ENCODE measurements at places on chromosomes 4 and X.

GRCh38 chrX:128142745-128143144 is 90.5 kb upstream of the ACTRT1 start:
- DNase-seq, result no peak

DNA sequence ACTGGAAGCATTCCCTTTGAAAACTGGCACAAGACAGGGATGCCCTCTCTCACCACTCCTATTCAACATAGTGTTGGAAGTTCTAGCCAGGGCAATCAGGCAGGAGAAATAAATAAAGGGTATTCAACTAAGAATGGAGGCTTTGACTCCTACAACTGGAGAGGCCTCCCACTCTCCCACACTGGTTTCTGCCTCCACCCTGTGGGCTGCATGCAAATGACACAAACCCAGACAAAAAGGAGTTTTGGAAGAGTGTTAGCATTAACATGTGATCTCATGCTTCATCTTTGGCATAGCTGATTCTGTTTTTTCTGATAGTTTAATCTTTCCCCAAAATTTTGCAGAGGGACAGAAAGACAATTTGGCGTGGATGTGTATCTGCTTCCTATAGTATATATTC is 80.8 kb upstream of the IQCM start:
- peak; percentile 62 for DNase-seq

GRCh38 chrX:154396973-154397887 is 947 bp upstream of the RPL10 start:
- DNase-seq, result peak; percentile 59

GRCh38 chrX:39653691-39654090 is 444.1 kb downstream of the BCOR start:
- DNase-seq, result peak; percentile 51

GRCh38 chr4:99324361-99324760 is 3.2 kb upstream of the ADH1B start:
- peak; percentile 76 for DNase-seq

DNA sequence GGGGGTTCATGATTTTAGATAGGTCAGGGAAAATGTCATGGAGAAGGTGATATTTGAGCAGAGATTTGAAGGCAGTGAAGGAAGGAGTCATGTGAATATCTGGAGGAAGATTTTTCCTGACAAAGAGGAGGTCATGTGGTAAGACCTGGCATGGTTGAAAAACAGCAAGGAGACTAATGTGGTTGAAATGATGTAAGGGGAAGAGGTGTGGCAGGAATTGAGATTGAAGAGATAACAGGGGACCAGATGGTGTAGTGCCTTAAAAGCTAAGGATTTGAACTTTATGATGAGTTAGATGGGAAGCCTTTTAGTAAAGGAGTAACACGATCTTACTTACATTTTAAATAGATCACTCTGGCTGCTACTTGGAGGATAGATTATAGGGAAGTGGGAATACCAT is 210.9 kb downstream of the RTL9 start:
- peak; percentile 27 for DNase-seq

GRCh38 chrX:100695991-100696390 is 35.9 kb downstream of the SYTL4 start:
- DNase-seq, result no peak

GRCh38 chr4:44984083-44984482 is 257.7 kb upstream of the GNPDA2 start:
- no peak for DNase-seq

GRCh38 chrX:107054978-107055377 is 55.0 kb upstream of the MORC4 start:
- DNase-seq, result no peak

DNA sequence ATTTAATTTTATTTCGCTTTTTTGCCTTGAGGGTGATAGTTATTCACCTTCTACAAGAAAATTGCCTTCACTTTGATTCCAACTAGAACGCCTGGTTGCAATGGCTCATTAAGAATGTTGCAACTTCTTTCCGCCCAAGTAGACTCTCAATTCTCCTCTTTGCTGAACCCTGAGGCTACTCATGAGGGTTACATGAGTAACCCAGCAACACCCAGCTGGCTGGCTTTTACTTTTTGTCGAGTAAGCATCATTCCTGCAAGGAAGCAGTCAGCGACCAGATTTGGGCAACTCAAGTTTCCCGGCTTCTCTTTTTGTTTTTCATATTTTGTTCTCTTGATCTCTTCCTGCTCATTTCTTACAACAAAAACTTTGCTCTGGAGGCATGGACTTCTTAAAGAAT is 495.4 kb downstream of the PACRGL start:
- no peak for DNase-seq

- DNase-seq, result no peak
These were observed 291.7 kb upstream of the UGT8 start for GRCh38 chr4:114306946-114307345.

DNA sequence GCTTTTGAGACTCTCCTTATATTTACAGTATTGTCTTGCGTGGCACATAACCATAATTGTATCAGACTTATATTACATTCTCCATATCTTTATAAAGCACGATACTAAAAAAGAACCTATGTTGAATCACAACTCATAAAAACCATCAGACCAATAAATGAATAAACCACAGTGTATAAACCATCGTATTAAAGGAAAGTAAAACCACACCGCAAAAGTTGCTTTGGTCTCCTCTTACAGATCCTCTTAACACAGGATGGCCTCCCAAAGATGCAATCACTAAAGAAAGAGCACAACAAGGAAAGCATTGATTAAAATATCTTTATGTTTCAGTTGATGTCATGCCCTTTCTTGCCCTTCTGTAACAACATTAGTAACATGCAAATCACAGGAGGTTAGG is 437.9 kb downstream of the AFF2 start:
- DNase-seq, result no peak

DNA sequence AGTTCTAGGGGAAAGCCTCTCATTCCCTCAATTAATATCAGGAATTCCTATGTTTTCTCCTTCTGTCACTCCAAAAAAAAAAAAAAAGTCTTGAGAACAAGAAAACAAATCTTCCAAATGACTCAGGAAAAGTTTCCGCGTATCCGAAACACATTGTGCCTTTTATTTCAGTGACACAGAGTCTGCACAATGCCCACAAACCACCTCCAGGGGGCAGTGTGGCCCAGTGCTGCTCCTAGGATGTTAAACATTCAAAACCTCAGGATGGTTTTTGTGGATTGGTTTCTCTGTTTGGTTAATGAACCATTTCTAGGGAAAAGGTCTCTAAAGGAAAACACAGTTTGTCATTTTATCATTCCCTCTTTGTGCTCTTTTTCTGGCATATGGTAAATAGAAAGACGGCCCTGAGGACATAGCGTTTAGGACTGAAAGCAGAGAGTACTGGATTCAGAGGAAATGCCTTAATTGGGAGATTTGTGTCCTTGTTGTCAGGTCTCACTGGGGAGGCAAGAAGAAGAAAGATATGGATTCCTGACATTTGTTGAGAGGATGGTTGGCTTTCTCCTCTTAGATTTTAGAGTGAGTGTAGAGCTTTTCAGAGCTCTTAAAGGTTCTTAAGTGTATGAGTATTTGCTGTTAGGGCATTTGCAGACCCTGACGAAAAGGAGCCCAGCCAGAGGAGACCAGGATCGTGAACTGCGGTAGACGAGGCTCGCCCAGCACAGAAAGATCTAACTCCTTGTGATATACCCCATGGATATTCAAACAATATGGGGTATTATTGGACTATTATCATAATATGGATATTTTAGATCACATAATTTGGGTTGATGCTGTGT is 65.7 kb upstream of the MAP9 start:
- peak; percentile 59 for DNase-seq

DNA sequence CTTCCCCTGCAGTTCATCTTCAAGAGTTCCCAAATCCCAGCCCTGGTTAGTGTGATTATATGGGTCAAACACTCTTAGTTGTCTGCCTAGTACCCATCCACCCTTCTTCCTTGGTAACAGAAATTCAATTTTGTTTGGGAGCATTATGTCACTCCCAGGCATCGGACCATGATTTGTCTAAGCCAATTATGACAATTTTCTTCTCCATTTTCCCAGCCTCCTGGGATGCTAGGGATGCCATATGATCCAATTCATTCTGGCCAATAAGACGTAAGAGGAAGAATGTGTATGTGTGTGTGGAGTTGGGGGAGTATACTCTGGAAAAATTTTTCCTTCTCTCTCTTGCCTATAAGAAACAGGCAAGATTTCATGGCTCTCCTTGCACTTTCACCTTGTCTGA is 465.9 kb downstream of the MID1IP1 start:
- DNase-seq, result no peak

DNA sequence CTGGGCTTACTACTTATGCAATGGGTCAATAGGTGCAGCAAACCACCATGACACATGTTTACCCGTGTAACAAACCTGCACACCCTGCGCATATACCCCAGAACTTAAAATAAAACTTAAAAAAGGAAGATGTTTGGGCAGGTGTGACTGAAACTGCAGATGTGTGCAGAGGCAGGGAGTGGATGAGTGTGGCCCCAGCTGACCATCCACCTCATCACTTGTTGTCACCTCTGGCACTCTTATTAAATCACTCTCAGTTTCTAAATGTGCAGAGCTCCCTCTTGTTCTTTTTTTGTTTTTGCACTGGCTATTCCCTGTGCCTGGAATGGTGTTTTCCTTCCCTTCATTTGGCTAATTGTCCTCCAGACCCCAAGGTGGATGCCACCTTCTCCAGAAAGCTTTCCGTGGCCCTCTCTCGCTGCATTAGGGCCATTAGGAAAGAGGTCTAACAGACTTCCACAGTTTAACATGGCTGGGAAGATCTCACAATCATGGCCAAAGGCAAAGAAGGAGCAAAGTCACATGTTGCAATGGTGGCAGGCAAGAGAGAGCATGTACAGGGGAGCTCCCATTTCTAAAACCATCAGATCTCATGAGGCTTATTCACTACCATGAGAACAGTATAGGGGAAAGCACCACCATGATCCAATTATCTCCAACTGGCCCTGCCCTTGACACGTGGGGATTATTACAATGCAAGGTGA is 58.5 kb downstream of the SLC2A9 start:
- DNase-seq, result no peak

- DNase-seq, result no peak
These were observed 473.5 kb upstream of the FAM241A start for GRCh38 chr4:111671756-111672155.

GRCh38 chr4:80179637-80180161 is 17.6 kb upstream of the PRDM8 start:
- DNase-seq, result no peak

DNA sequence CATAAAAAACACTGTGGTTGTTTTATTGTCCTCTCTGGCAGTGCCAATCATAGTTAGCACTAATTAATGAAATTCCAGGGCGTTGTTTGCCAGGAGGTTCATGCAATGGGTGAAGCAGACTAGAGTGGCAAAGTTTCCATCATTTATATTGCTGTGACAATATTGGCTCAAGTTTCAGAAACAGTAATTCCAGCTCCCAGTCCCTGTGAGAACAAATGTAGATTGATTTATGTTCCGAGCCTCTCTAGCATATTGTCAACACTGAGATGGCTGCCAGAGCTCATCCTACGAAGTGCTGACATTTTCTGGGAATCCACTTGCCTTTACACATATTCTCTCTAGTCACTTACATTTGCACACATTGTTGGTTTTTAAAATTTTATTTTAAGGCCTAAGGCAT is 440.0 kb upstream of the IGFBP7 start:
- no peak for DNase-seq

- DNase-seq, result peak; percentile 30
These were observed 144.7 kb downstream of the QDPR start for GRCh38 chr4:17367201-17367600.

DNA sequence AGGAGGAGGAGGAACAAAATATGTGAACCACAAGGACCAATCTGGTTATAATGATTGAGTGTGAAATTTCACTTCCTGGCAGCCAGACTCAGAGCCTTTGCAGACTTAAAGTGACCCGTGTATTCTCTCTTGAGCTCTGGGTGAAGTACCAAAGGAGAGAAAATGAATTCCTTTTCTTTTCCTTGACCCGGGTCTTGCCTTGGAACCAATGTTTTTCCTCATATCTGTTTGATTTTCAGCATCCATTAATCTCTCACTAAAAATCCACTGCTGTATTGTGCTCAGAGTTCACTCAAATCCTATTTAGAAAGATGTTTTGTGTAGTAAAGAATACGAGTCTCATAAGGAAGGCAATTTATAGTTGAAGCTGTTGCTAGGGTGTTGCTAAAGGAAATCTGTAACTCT is 78.3 kb upstream of the C1QTNF7 start:
- DNase-seq, result peak; percentile 50

- no peak for DNase-seq
These were observed 16.4 kb downstream of the ZNF732 start for GRCh38 chr4:288891-289290.

GRCh38 chr4:180518906-180519305 is 1724.3 kb upstream of the TENM3 start:
- no peak for DNase-seq

DNA sequence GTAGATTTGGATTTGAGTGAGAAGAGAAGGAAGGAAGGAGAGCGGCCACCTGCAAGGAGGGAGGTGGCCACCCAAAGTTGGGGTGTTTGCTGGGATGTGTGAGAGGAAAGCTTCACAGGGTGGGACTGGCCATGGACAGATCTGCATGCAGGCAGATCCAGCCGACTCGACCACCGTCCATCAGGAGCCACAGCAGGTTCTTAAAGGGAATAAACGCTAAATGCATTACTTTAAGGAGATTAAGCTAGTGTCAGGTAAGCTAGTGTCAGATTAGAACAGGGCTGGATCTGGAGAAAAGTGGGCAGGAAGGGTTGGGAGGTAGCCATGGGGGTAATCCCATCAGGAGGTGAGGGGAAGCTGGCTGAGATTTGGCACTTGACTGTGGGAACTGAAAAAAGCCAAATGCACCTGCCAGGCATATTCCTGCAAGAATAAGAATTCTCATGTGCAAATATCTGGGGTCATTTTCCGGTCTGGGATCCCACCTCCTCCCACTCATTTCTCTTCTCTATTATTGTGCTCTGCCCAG is 79.6 kb downstream of the MGST2 start:
- DNase-seq, result no peak

DNA sequence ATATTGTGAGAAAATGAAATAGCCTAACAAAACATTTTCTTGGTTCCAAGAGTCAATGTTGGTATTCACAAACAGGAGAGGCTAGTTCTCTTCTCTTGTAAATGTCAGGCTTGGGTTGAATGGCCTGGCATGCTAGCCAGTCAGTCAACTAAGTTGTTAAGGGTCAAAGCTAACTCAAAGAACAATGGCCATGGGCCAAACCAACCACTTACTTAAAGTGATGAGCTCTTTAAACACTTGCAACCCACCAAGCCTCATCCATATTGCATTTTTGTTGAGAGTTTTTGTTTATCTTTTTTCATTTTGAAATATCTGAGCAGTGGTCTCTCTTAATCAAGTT is 394.5 kb downstream of the RAB28 start:
- DNase-seq, result no peak

Measured in AG10803 (cell line).